ENCODE measurements at places on chromosomes 11 and 22.

DNA sequence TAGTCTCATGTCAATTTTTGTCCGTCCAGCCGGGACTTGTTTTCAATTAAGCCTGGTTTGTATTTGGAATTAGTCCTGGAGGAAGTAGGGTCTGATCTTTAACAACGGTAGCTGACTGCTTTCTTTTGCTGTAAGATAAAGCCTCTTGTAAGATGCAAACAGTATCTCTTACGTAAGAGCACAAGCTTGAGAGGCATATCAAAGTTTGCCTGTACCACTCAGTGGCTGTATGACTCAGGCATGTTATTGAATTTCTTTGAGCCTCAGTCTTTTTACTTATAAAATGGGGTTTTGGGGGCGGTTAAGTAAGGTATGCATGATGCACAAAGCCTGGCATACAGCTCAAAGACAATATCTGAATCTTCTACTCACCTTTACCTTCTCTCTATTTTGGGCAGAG, 198.4 kb upstream of the NARS2 start:
- no peak for DNase-seq

- DNase-seq: no peak
These were observed 194.3 kb downstream of the OPCML start for GRCh38 chr11:133337951-133338418.

- peak; percentile 59 for DNase-seq
These were observed 16.2 kb upstream of the ME3 start for GRCh38 chr11:86688398-86689179.

- no peak for DNase-seq
These were observed 84.0 kb downstream of the MYEOV start for GRCh38 chr11:69377953-69378302.

DNA sequence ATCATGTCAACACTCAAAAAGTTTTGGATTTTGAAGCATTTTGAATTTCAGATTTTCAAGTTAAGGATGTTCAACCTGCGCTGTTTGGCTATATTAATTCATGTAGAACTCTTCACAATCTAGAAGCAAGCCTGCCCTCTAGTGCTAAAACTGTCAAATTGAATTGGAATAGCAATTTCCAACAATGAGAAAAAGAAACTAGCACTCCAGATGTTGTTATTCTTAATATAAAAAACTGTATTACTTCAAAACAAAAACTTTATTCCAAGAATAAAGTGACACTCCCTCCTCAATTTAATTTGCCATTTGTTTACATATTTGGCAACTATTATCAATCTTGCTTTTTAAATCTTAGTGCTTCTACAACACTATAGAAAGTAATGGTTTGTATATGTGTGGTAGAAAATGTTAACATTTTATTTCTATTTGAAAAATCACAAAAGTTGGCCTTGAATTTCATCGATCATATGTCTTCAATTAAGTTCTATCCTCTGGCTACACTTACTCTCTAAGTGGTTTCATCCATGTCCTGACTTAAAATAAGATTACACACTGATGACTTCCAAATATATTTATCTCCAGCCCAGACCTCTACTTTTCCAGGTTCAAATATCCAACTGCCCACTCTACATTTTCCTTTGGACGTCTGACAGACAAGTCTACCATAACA, 36.6 kb downstream of the DCUN1D5 start:
- DNase-seq: peak; percentile 62

GRCh38 chr11:119134389-119134978, 13.1 kb downstream of the HINFP start:
- no peak for DNase-seq

GRCh38 chr22:35463231-35463933, 63.4 kb downstream of the MCM5 start:
- DNase-seq: no peak

- DNase-seq: peak; percentile 11
These were observed 21.1 kb downstream of the RFPL3 start for GRCh38 chr22:32378707-32379272.

DNA sequence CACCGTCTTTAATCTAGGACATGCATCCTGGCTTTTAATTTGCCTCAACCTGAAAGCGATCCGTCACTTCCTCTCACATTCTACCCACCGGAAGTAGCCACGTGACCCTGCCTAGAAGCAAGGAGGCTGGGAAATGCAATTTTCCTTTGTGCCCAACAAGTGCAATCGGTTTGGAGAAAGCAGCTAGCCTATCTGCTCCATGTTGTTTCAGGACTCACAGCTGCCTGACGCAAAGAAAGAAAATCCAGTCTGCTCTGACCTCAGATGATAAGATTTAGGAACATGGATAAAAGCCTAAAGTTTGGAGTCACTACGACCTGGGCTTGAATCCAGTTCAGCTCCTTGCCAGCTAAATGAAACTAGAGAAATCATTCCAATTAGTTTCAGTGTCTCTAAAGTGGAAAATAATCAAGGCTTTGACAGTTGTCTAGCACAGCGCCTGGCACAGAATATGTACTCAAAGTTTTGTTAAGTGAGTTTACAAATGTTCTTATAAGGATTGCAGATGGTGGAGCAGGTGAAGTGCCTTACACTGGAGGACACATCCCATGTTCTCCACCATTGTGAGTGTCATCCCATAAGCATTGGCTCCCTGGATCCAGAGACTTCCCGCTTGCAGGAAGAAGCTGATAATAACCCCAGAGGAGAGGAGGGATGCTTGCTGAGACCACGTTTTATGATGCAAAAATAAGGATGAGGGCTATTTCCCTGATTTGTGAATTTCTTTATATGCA, 553.7 kb downstream of the MN1 start:
- no peak for DNase-seq

DNA sequence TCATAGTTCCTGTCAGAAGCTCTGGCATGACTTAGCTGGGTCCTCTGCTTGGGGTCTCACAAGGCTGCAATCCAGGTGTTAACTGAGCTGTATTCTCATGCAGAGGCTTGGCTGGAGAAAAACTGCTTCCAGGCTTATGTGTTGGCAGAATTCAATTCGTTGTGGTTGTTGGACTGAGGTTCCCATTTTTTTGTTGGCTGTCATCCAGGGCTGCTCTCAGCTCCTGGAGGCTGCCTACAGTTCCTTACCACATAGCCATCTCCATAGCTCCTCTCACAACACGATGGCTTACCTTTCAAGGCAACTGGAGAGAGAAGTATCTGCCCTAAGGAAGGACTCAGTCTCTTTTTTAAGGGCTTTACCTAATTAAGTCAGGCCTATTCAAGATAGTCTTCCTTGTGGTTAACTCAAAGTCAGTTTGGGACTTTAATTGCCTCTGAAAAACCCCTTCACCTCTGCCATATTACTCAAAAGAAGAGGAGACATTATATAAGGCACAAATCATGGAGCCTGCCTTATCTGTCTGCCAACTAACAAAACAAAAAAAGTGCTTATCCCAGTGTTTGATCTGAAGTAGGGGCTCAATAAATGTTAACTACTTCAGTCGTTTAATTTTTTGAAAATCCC, 35.2 kb downstream of the OR2AG2 start:
- DNase-seq: peak; percentile 29

DNA sequence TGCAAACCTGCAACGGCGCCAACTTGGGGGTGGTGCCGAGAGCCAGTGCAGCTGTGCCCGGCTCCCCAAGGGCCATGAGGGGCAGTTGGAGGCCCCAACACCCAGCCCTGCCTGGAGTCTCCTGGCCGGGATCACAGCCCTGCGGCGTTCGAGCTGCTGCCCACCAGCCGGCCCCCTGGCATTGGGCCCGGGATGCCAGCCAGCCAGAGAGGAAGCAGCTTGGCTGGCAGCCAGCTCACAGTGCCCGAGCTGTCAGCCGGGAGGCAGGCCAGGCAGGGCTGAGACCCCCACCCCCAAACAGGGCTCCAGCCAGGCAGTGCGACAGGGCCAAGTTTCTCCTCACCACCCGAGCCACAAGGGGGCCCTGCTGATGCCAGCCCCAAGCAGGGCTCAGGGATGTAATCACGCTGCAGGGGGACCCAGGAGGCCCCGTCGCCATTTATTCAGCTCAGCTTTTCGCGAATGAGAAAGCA, 26.0 kb upstream of the TCF20 start:
- DNase-seq: no peak

DNA sequence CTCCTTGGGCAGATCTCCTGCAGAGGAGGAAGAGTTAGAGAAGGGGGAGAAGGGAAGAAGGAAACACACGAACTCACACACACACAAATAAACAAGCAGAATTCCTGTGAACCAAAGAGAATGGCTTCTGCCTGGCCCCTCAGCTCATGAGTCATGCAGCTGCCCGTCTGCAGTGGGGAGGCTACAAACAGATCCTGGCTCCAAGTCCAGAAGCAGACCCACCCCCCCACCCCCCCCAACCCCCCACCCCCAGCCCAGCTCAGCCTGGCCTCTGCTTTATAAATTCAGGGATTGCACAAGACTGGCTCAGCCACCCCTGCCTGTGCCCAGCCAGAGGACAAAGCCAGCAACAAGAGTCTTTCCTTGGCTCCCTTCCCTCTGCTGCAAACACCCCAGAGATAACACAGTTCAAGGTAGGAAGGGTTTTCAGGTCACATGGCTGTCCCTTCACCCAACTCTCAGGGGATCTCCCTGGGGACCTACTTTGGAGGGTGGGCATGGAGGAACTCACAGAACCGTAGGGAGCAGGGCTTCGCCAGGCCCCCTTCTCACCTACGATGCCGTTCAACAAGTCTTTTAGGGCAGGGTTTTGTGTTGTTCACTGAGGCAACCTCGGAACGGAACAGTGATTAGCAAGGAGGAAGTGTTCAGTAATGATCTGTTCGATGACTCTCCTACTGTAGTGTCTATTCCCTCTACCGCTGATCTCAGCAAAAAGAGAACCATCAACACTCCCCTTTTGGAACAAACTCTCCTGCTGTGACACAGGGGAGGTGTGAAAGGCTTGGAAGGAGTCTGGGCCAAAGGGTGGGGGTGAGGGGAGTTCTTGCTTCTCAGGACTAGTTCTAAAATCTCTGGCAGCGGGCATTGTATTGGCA, 35.5 kb downstream of the RPL27A start:
- DNase-seq: peak; percentile 89

DNA sequence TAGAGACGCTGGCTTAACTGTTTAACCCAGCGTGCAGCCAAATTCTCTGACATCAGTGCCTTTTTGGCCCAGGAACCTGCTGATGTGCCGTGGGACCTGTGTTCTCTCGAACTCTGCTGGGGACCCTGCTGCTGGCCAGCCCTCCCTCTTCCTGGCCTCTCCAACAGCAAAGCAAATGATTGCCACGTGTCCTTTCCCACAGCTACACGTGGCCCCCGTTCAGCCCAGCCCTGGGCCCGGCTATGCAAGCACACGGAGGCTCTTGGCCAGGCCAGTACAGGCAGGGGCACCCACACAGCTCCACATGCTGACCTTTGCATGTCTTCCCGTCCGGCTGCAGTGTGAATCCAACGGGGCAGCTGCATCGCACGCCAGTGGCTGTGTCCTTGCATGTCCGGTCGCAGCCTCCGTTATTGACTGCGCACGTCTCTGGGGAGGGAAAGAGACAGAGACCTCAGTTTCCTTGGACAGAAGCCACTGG, 51.6 kb upstream of the TTLL12 start:
- DNase-seq: no peak

DNA sequence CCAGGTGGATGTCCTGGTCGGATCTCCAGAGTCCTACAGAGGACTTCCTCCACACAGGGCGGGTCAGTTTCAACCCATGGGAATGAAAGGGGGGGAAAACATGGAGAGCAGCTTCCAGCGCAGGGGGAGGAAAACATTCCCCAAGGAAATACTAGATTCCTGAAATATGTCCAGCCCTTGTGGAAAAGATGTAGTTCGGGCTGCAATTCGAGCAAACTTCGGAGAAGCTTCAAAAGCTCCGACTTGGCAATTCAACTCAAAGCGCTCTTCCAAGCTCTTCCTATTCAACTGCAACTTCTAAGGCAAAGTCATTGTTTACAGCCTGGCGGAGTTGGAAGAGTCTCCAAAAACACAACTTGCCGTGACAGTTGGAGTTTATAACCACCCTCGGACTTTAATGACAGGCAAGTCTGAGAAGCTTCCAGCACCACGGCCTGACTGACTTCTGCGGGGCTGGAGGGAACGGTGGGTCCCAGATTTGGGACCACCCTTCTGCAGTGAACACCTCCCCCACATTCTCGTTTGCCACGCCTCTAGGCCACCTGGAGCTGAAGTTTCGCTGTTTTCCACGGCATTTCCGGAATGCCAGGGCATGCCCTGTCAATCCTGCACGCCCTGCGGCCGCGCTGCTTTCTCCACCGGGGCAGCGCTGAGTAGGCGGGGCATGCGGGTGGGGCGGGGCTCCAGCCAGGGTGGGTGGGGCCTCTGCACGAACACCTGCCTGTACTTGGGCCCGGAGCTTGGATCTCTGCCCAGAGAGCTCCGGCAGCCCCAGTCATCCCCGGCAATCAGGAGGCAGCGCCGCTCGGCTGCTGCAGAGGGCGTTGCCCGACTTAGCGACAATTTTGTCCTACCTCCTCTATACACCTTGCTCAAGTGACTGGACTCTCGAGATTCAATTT, 49.0 kb upstream of the BIRC3 start:
- peak; percentile 65 for DNase-seq

GRCh38 chr11:727281-727701, 20.0 kb upstream of the TALDO1 start:
- no peak for DNase-seq

DNA sequence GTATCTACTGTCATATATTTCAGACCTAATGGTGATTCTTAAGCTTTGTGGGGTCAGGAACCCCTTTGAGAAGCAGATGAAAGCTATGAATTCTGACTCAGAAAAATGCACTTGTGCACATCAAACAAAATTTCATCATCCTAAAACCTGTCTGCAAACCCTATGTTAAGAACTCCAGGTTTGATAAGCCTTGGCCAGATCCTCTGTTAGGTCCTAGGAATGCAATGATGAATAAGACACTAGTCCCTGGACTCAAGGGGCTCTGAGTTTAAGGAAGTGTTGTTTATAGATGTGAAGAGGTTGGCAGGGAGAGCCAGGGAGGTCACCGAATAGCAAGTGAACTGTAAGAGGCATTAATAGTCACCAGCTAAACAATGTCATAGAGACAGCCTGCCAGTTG, 103.2 kb downstream of the SPON1 start:
- no peak for DNase-seq

DNA sequence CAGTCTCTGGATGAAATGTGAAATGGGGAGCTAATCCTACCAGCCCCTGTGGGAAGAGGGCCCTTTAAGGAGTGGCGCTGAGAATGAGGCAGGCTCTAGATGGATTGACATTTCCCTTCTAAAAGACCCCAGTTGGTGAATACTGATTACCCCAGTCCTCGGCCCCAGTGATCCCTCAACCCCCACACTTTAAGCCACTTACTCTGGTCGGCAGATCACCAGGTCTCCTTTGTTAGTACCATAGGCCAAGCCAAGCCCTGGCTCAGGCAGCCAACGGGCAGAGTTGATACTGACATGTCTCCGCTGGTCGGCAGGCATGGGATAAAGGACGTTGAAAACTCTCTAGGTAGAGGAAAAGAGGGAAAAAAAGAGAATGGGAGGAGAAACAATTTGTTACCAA, 26.1 kb upstream of the CHRM4 start:
- DNase-seq: no peak

- DNase-seq: no peak
These were observed 27.7 kb downstream of the DGCR2 start for GRCh38 chr22:19094393-19094997.

- no peak for DNase-seq
These were observed 4.2 kb upstream of the NEAT1 start for GRCh38 chr11:65418431-65418680.

GRCh38 chr11:78406568-78407196, 10.9 kb downstream of the GAB2 start:
- DNase-seq: no peak

- DNase-seq: no peak
These were observed 1.6 kb downstream of the ALX4 start for GRCh38 chr11:44308256-44308922.

- DNase-seq: no peak
These were observed 28.9 kb downstream of the PLEKHA7 start for GRCh38 chr11:16985297-16985696.

GRCh38 chr11:44261800-44262591, 47.9 kb downstream of the ALX4 start:
- DNase-seq: no peak

- no peak for DNase-seq
These were observed 259.2 kb upstream of the SORL1-AS1 start for GRCh38 chr11:121711939-121712338.
